ENCODE measurements at places on chromosomes 1 and 21.

GRCh38 chr1:216606047-216606637, 117.1 kb downstream of the ESRRG start:
- H3K4me1 ChIP-seq, result no peaks in the 10 kb centered on the region
- H3K27me3 ChIP-seq, result no peaks in the 10 kb centered on the region
- no peaks in the 10 kb centered on the region for H3K36me3 ChIP-seq
- no peak overlapping the region for H3K4me3 ChIP-seq
- no peak for DNase-seq

GRCh38 chr1:77742011-77742555, 17.6 kb downstream of the USP33 start:
- H3K4me3 ChIP-seq, result no peak overlapping the region
- H3K27ac ChIP-seq, result no peak overlapping the region
- H3K4me1 ChIP-seq, result no peaks in the 10 kb centered on the region
- no peak for DNase-seq
- no peaks in the 10 kb centered on the region for H3K36me3 ChIP-seq
- no peaks in the 10 kb centered on the region for H3K27me3 ChIP-seq

- H3K27me3 ChIP-seq, result no peaks in the 10 kb centered on the region
- no peaks in the 10 kb centered on the region for H3K36me3 ChIP-seq
- H3K4me3 ChIP-seq, result no peak overlapping the region
Measured at GRCh38 chr21:15126948-15127347, 62.1 kb upstream of the NRIP1 start.

DNA sequence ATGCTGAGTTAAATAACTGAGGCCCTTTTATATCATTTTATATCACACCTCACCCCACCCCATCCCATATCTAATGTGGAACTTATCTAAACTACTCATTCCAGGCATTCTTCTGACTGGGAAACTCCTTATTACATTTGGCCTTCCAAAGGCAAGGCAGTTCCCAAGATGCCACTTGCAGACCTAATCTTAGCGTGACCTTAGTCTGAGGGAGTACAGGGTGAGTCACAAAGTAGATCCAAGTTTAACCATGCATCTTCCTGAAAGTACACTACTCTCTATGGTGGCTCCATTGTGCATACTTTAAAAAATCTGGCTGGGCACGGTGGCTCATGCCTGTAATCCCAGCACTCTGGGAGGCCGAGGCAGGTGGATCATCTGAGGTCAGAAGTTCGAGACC, 353.6 kb upstream of the C1orf87 start:
- no peak overlapping the region for H3K27ac ChIP-seq
- no peak overlapping the region for H3K4me3 ChIP-seq
- no peak for DNase-seq
- no peaks in the 10 kb centered on the region for H3K36me3 ChIP-seq
- H3K27me3 ChIP-seq, result no peaks in the 10 kb centered on the region

DNA sequence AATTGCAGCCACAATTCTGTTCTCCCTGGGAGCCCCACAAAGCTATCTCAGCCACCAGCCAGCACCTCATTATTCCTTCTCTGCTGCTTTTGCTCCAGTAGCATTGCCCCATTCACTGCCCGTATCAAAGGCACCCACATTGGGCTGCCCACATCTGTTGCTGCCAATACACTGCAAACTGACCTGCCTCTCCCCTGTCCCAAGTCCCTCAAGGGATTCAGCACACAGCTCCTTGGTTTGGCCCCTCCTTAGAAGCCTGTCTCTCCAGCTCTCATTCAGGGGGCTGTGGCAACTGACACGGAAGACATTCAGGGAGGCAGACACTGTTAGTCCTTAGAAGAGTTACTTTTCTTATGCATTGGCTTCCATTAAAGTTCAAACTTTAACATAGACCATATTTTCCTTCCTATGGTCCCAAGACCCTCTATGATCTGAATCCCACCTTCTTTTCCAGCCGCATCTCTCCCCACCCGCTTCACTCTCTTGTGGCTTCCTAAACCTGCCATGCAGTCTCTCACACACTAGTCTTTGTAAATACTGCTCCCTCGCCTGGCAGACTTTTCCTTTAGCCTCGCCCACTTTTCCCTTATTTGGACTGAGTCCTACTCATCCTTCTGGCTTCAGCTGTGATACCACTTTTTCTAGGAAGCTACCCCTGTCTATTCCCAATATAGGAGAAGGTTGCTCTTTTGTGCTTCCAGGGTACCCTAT, 19.3 kb upstream of the KLHDC8A start:
- no peak overlapping the region for H3K27ac ChIP-seq
- no peaks in the 10 kb centered on the region for H3K36me3 ChIP-seq
- DNase-seq, result peak; percentile 46
- H3K27me3 ChIP-seq, result no peaks in the 10 kb centered on the region
- H3K4me1 ChIP-seq, result peaks cover 18% of the 10 kb centered on the region

GRCh38 chr1:7186382-7187111, 401.3 kb downstream of the CAMTA1 start:
- H3K4me1 ChIP-seq, result no peaks in the 10 kb centered on the region
- H3K27me3 ChIP-seq, result no peaks in the 10 kb centered on the region
- H3K36me3 ChIP-seq, result no peaks in the 10 kb centered on the region
- no peak overlapping the region for H3K4me3 ChIP-seq

DNA sequence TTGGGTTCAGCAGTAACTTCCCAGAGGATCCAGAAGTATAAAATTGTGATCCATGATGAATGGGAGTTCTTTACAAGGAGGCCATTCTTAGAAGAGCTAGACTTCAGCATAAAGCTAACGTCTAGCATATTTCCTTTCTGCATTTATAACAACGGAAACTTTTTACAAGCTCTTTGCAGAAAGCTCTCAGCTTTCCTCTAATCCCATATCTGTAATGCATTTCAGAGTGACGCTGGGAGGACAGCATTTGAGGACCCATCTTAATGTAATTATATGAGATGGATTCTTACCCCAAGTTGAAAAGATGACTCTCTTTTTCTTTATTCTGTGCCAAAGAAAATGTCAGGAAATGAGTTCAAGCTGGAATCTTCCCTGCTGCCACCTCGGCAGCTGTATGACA, 132.0 kb upstream of the CACHD1 start:
- DNase-seq, result no peak
- no peaks in the 10 kb centered on the region for H3K27me3 ChIP-seq
- no peaks in the 10 kb centered on the region for H3K4me1 ChIP-seq
- H3K36me3 ChIP-seq, result no peaks in the 10 kb centered on the region
- H3K4me3 ChIP-seq, result no peak overlapping the region

DNA sequence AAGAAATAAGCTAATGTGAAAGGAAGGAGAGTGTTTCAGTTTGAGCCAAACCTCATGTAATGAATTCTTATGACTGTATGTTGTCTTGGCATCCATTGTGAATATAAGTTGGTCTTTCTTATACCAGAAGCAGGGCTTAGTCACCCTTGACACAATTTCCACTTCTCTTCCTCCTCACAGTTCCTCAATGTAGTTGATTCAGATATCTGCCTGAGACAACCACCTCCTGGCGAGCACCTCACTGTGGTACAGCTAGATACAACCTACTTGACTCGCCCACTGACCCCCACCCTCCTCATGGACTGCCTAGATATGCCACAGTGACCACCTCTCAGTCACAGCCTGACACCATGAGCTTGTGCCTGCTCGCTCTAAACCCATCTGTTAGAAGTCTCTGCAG, 45.6 kb downstream of the KYAT3 start:
- H3K4me3 ChIP-seq, result no peak overlapping the region
- DNase-seq, result no peak
- no peak overlapping the region for H3K27ac ChIP-seq
- H3K4me1 ChIP-seq, result no peaks in the 10 kb centered on the region
- no peaks in the 10 kb centered on the region for H3K36me3 ChIP-seq

GRCh38 chr1:187516874-187517273, 688.1 kb downstream of the PLA2G4A start:
- no peaks in the 10 kb centered on the region for H3K36me3 ChIP-seq
- no peak for DNase-seq
- no peaks in the 10 kb centered on the region for H3K4me1 ChIP-seq

- no peak overlapping the region for H3K27ac ChIP-seq
- DNase-seq, result no peak
- H3K36me3 ChIP-seq, result no peaks in the 10 kb centered on the region
- H3K4me1 ChIP-seq, result no peaks in the 10 kb centered on the region
- no peaks in the 10 kb centered on the region for H3K27me3 ChIP-seq
- no peak overlapping the region for H3K4me3 ChIP-seq
Measured at GRCh38 chr1:222310836-222311235, 237.1 kb downstream of the HHIPL2 start.

GRCh38 chr1:159429074-159429861, 2.7 kb upstream of the OR10J4 start:
- no peaks in the 10 kb centered on the region for H3K36me3 ChIP-seq
- DNase-seq, result no peak
- no peak overlapping the region for H3K27ac ChIP-seq

GRCh38 chr1:233679030-233679429, 65.1 kb downstream of the KCNK1 start:
- no peaks in the 10 kb centered on the region for H3K27me3 ChIP-seq
- H3K36me3 ChIP-seq, result no peaks in the 10 kb centered on the region
- no peaks in the 10 kb centered on the region for H3K4me1 ChIP-seq

GRCh38 chr1:18294437-18295176, 186.1 kb upstream of the KLHDC7A start:
- no peak for DNase-seq
- no peak overlapping the region for H3K4me3 ChIP-seq
- no peaks in the 10 kb centered on the region for H3K27me3 ChIP-seq
- no peaks in the 10 kb centered on the region for H3K36me3 ChIP-seq

GRCh38 chr1:150960646-150961045, 14.0 kb downstream of the CERS2 start:
- H3K27ac ChIP-seq, result no peak overlapping the region
- no peaks in the 10 kb centered on the region for H3K27me3 ChIP-seq
- H3K4me3 ChIP-seq, result no peak overlapping the region
- no peak for DNase-seq

DNA sequence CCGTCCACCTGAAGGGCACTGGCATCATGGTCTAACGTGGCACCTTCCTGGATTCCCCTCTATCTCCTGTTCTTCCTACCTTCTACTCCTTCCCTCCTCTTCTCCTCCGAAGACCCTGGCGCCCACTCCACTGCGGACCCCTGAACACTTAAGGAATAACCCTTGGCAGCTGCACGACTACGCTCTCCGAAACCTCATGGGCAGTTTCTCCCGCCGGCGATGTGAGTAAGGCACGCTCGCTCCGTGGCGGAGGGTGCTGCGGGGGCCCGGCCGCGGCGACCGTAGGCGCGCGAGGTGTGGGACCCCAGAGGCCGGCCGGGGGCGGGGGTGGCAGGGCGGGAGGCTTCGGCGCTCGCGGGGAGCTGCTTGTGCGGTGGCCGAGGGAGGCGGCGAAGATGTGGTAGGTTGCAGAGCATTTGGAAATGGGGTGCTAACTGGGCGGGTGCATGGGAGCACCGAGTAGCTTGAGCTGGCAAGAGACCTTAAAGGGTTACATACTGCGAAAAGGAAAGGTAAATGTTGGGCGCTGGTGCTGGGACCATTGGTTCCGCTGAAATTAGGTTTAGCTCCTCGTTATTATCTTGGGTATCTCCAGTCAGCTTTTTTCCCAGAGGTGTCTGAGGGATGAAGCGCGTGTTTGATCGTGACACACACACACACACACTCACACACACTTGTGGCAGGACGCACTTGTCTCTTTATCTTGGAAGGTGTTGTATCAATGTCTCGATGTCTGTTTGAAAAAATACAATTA, 876 bp downstream of the LRRC7 start:
- no peaks in the 10 kb centered on the region for H3K4me1 ChIP-seq
- H3K27ac ChIP-seq, result no peak overlapping the region
- no peak for DNase-seq
- H3K27me3 ChIP-seq, result no peaks in the 10 kb centered on the region
- H3K36me3 ChIP-seq, result no peaks in the 10 kb centered on the region

GRCh38 chr1:21007876-21008275, 168.8 kb downstream of the EIF4G3 start:
- no peak overlapping the region for H3K27ac ChIP-seq
- no peaks in the 10 kb centered on the region for H3K4me1 ChIP-seq
- no peak overlapping the region for H3K4me3 ChIP-seq

DNA sequence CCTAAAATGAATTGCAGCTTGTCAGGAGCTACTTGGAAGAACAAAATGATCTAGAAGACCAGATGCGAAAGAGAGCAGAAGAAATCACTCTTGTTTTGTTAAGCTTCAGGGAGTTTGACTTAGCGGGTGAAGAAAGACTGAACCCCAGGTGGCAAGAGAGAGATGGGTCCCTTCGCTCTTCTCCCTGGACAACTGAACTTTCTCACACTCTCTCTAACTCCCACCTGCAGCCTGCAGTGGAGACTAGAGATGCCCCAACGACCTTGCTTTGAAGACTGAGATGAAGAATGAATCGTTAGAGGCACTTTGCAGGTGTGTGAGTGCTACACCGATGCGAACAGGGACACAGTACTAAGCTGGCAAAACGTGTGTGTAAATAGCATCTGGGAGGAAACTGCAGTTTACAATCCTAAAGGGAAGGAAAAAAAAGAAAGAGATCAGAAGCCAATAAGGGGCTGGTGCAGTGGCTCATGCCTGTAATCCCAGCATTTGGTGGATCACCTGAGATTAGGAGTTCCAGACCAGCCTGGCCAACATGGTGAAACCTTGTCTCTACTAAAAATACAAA, 64.5 kb upstream of the LYST start:
- H3K4me1 ChIP-seq, result no peaks in the 10 kb centered on the region
- H3K36me3 ChIP-seq, result no peaks in the 10 kb centered on the region
- H3K4me3 ChIP-seq, result no peak overlapping the region
- DNase-seq, result no peak

DNA sequence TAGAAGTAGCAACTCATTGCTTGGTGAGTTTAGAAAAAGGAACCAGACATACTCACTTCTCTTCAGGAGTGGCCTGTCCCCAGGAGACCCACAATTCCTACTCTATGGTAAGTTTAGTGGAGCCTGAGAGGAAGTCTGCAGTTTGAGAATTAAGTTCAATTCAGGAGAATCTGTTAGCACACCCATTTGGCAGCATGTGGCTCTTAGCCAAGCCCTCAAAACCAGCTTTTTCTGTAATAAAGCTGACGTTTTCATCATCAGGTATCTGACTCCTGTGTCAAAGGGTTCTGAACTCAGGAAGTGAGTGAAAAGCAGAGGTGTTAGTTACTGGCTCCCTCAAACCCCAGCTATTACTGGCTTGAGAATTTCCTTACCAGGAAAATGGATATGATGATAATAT, 20.4 kb upstream of the RGS16 start:
- no peak overlapping the region for H3K27ac ChIP-seq
- H3K27me3 ChIP-seq, result no peaks in the 10 kb centered on the region
- DNase-seq, result no peak
- H3K36me3 ChIP-seq, result no peaks in the 10 kb centered on the region

GRCh38 chr1:83790446-83790845, 208.5 kb downstream of the TTLL7 start:
- no peak overlapping the region for H3K27ac ChIP-seq
- H3K27me3 ChIP-seq, result no peaks in the 10 kb centered on the region
- H3K4me1 ChIP-seq, result no peaks in the 10 kb centered on the region
- DNase-seq, result no peak
- no peak overlapping the region for H3K4me3 ChIP-seq
- H3K36me3 ChIP-seq, result no peaks in the 10 kb centered on the region

GRCh38 chr1:116417678-116418077, 44.6 kb downstream of the ATP1A1 start:
- H3K4me3 ChIP-seq, result peak overlapping the region; percentile 73
- DNase-seq, result no peak
- H3K4me1 ChIP-seq, result peaks cover 3% of the 10 kb centered on the region
- H3K27me3 ChIP-seq, result no peaks in the 10 kb centered on the region

GRCh38 chr21:31343680-31344480, at the start of gene TIAM1:
TIAM1 (minus strand) TSS chr21:31344261; CDS start chr21:31266972, 77,289 bp downstream.
- no peaks in the 10 kb centered on the region for H3K27me3 ChIP-seq
- no peak within 1 kb of the TSS for H3K27ac ChIP-seq
- no peaks in the 10 kb centered on the region for H3K4me1 ChIP-seq
- DNase-seq, result no peak
- no peaks in the 10 kb centered on the region for H3K36me3 ChIP-seq

GRCh38 chr1:242245255-242245654, 246.4 kb upstream of the MAP1LC3C start:
- H3K4me3 ChIP-seq, result no peak overlapping the region
- H3K27ac ChIP-seq, result no peak overlapping the region
- H3K27me3 ChIP-seq, result no peaks in the 10 kb centered on the region
- H3K36me3 ChIP-seq, result no peaks in the 10 kb centered on the region
- H3K4me1 ChIP-seq, result no peaks in the 10 kb centered on the region
- DNase-seq, result no peak

All from uterus (tissue), 4 donors.